Daoy (cell line): ENCODE measurements at places on chromosomes 4 and X.

DNA sequence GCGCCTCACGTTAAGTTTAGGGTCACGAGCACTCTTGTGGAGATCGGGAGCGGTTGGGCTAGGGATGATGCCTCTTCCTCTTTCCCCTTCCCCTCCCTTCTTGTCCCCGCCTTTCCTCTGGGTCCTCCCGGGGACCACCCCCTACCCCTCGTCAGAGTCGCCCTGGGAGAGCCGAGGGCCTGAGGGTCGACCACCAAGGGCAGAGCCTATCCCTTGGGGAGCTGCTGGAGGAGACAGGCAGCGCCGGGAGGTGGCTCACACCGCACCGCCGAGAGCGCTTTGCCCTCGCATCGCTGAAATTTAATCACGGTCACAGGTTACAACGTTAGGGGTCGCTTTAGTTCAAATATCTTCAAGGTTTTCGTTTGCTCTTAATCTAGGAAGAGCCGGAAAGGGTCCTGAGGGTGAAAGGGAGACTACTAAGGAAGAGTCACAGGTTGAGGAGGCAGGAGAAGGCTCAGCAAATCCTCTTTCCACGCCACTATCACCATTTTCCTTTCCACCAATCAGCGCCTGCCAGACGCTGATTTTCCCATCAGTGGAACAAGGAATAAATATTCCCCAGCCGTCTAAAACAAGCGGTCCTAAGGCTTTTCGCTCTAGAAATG, 528 bp upstream of the SNCA start:
- peak; percentile 29 for DNase-seq

DNA sequence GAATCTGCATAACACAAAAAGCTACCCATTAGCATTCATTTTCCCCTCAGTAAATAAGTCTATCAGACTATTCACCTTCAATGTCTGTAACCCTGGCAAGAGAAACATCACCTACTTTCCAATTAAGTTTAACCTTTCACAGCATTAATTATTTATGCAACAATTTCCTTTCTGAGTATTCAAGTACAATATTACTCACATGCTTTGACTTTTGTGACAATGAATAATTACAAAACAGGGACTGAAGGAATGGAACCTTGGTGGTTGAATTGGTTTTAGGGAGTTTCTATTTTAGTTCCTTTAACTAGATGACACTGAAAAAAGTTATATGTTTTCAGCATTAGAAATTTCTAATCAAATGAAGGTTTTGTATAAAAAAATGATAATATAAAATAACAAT, 932.3 kb upstream of the EPHA5 start:
- no peak for DNase-seq

DNA sequence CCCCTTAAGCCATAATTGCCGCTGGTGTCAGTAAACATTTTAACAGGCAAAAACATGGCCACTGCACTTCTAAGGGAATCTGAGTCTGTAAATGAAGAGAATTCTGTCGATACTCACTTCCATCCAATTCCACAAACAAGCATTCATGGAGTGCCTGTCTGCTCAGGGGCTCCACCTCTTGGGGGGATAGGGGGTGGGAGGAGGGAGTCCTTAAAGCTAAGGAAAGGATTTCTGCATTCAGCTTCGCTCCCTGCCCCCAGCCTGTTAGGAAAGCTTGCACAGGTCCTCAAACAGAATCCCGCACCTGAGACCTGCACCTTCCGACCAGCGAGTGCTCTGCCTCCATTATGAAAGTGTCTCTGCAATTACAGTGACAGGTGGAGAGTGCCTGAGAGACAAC, 130.2 kb upstream of the KIT start:
- no peak for DNase-seq

- no peak for DNase-seq
Measured at GRCh38 chrX:100672966-100673365, 29.0 kb downstream of the SRPX2 start.

- DNase-seq: no peak
Measured at GRCh38 chr4:123419885-123420755, 23.5 kb downstream of the SPRY1 start.

DNA sequence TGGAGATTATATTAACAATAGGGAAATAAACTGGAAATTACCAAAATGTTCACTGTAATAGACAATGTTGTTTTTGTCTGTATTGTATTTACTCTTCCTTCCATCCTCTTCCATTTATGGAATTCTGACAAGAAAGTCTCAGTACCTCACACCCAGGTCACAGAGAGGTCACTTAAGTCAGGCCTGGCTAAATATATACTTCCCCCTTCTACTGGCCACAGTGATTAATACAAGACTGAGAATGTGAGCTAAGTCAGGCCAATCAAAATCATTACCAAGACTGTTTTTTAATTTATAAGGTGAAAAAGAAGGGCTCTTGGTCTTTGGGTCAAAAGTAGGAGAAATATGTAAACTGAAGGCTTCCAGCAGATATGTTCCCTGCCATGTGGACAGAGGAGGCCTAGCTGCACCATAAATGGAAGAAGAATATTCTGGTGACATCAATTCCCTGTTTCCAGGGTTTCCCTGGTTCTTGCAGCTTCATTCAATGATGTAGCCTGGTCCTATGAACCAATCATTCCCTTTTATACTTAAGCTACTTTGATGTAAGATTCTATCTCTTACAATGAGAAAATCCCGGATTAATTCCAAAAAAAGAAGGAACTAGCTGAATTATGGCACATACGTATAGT, 64.3 kb downstream of the LRBA start:
- DNase-seq: no peak

- no peak for DNase-seq
Measured at GRCh38 chr4:4866866-4867374, 7.5 kb downstream of the MSX1 start.

GRCh38 chr4:56127716-56128115, 179.0 kb downstream of the CEP135 start:
- no peak for DNase-seq

DNA sequence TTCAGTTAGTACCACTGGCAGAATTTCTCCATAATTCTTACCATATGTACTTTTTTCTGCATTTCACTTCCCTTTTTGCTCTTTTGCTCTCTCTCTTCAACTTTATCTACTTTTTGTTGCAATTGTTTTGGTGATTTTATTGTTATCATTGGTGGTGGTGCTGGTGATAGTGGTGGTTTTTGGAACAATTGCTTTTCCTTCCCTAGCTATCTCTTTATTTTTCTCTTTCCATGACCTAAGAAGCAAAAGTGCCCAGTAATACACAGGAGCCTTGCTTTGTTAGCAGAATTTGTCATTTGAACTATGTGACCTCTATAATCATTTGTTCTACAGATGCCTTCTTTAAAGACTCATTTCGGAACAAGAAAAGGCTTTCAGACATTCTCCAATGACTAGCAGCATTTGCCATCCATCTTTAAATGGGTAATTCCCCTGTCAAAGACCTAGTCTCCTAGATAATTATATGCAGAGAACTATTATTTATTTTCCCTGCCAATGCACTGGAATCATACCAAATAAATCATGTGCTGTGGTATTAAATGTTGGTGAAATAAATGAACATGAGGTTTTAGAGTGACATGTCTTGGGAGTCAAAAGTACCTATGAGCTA, 154.5 kb downstream of the GASK1B start:
- DNase-seq: no peak

DNA sequence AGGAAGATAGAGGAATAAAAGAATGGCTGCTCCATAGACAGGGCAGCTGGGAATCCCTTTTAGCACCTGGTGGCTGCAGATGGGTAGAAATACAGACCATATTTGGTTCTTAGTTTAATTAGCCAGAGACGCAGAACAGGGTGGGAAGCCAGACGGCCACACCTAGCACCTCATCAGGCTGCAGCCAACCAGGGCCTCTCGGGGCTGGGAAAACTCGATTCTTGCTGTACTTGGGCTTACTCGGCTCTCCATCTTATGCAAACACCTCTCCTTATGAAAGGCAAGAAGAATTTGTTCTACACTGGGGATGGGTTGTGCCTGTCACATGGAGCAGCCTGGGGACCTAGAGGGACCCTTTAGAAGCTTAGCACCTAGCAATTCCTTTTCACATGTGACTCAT, 19.7 kb downstream of the IRAK1 start:
- DNase-seq: no peak

DNA sequence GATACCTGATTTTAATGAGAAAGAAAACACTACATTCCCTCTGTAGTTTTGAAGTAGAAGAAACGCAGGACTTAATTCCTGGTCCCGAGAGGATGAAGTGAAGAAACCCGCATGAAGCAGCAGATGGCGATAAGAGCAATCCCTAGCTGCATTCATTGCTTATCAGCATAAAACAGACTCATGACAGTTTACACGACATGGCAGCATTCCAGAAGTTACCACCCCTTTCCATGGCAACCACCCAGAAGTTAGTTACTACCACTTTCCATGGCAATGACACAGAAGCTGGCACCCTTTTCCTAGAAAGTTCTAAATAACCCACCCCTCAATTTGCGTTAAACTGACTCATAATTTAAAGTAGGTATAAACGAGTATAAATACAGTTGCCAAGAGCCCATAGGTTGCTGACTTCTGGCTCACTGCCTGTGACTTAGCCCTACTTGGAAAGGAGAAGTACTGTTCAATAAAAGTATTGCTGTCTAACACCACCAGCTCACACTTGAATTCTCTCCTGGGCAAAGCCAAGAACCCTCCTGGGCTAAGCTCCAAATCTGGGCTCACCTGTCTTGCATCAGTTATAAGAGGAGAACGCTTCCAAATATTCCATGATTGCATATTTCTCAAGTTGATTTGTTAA, 5.5 kb upstream of the XAGE2 start:
- peak; percentile 26 for DNase-seq
